ENCODE measurements at places on chromosomes 1 and 21. TPM values are rescaled to one million over a fixed set of nuclear protein-coding genes. Genes with fewer than 3 reads are reported as not detected.

Gene SAMD13
- not detected for total RNA-seq

- DNase-seq = peak; percentile 68
These were observed 57.3 kb downstream of the NKAIN1 start for GRCh38 chr1:31182352-31182751.

DNA sequence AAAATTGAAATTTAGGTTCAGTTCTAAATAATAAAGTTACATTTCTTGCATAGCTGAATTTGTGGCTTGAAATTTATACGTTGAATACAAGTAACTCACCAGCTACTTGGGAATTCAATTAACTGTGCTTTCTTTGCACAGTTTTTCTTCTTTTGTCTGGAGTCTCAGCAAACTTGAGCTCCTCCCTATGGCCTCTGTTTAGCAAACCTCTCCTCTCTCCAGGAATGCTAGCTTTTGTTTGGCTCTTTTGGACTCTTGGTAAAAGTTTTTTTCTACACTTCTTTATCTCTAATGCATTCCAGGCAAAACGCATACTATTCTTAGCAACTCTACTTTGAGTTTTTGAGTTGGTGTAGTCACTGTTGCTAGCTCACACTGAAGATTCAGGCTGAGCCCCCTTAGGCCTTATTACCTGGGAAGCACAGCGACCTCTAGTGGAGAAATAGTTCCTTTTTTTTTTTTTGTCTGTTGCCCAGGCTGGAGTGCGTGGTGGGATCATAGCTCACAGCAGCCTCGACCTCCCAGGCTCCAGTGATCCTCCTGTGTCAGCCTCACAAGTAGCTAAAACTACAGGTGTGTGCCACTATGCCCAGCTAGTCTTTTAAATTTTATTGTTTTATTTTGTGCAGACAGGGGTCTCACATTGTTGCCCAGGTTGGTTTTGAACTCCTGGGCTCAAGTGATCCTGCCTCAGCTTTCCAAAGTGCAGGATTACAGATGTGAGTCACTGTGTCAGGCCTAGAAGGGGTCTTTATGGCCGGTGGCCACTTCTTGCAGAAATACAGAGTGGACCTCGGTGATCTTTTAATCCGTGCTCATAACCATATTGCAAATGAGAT, 61.7 kb downstream of the CASQ2 start:
- DNase-seq = peak; percentile 23

DNA sequence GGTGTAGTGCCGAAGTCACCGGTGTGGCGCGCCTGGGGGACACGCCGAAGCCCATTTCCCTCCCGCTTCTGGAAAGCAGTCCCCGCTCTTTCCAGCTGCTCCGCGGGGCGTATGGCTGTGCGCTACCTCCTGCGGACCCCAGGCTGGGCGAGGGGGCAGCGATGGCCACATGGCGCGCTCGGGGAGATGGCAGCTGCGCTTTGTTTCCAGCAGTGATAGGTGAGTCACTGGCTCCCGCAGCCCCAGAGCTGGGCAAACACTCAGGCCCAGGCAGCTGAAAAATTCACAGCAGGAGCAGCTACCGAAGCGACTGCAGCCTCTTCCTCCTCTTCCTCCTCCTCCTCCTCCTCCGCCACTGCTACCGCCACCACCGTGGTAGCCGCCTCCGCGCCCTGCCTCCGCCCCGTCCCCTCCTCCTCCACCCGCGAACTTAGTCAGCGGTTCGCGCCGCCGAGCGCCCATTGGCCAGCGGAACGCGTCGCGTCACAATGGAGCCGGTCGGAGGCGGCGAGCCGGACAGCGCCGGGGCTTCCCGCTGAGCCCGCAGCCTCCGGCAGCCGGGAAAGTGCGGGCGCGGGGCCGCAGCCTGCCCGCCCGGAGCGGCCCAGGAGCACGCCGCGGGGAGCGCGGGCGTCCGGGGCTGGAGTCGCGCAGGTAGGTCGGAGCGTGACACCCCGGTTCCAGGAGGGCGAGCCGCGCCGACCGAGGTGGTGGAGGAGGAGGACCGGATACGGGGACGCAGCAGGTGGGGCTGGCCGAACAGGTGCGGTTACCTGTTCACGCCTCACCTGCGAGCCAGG, at the start of gene LRRC8B:
Gene LRRC8B, plus strand, starts transcription at position 461 of the 800 bp plus-strand sequence. CDS start 57,822 bp downstream, outside the sequence.
- DNase-seq = peak; percentile 92

Gene TNFSF4
- 5.1 TPM for total RNA-seq

DNA sequence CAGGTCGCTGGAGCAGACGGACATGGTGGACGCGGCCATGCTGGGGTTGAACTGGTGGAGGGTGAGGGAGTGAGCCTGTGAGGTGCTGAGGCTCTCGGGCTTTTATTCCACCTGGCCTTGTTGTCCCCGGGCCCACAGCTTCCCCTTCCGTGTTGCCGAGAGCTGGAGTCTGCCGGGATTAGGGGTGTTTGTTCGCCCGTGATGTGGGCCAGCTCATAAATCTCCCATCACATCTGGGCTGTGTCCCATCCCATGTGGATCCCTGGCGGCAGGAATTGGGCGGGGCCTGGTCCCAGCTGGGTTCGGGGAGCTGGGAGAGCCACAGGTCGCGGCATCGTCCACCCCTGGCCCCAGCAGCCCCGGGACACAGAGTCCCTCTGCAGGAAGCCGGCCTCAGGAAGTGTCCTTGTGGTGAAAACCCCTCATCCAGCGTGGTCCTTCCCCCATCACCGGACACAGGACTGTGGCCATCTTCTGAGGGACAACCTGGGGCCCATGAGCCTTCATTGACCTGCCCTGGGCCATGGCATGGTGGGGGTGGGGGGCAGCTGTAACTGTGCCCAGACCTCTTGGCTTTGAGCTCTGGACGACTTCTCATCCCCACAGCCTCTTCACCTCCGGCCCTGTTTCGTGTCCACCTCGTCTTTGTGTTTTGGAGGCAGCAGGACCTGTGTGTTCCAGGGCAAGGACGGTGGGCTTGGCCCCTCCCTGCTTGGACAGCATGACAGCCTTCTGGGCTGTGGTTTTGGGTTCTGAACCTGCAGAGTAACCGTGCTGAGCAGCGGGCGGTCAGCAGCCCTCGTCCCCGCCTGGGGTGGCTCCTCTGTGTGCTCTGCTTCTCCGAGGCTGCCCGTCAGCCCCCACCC, at the start of gene KRTAP10-6:
Gene KRTAP10-6, minus strand, starts transcription at position 60 of the 866 bp plus-strand sequence. Its CDS starts 21 bp downstream, at position 39.
- DNase-seq = no peak

Gene GPR161
- total RNA-seq = not detected

Gene SYPL2
- not detected for total RNA-seq

Gene SLC66A1
- total RNA-seq = 4.0 TPM

GRCh38 chr1:164443166-164443565, 115.8 kb upstream of the PBX1 start:
- DNase-seq = no peak

GRCh38 chr1:213423041-213423440, 372.0 kb downstream of the RPS6KC1 start:
- no peak for DNase-seq

GRCh38 chr1:25080294-25081209, 150.5 kb upstream of the RUNX3 start:
- DNase-seq = no peak

Gene ILDR2
- 5.0 TPM for total RNA-seq

Gene FAM72A
- total RNA-seq = 30.0 TPM
